Lower lobe of right lung (tissue), 2 donors: ENCODE measurements at places on chromosomes 7 and 10. TPM values are rescaled to one million over a fixed set of nuclear protein-coding genes. Genes with fewer than 3 reads are reported as not detected.
A peak's percentile ranks its signal among the peaks of the same experiment; 100 is the strongest.

DNA sequence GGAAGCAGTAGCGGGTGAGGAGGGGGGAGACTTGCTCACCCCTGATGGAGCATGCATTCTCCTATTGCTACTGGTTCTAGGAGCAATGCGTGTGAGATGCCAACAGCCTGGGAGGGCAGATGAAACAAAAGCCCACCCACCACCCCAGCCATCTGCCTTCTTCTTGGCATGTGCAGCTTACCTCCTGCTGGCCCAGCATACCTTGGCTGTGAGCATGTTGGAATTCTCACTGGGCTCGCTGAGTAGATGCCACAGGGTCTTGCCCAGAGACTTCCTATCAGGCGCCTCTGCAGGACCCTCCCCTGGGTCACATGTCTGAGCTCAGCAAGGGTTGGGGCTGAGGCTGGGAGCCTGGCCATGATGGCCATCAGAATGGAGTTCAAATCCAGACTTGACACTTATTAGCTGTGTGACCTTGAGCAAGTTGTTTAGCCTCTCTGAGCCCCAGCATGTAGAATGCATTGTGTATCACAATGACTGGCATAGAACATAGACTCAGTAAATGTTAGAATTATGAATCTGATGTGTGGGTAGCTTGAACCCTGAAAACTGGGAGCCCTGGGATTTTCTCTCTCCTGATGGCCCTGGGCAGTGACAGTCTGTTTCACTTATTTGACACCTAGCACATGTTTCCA is 38.2 kb downstream of the CDH23 start:
- no peaks in the 10 kb centered on the region for H3K36me3 ChIP-seq
- H3K4me3 ChIP-seq: no peak overlapping the region
- no peaks in the 10 kb centered on the region for H3K27me3 ChIP-seq
- H3K27ac ChIP-seq: no peak overlapping the region
- DNase-seq: no peak
- H3K4me1 ChIP-seq: peaks cover 15% of the 10 kb centered on the region

- DNase-seq: no peak
- H3K4me3 ChIP-seq: peak overlapping the region; percentile 45
- no peaks in the 10 kb centered on the region for H3K36me3 ChIP-seq
These were observed 476 bp upstream of the RET start for GRCh38 chr10:43076311-43076875.

- H3K27ac ChIP-seq: no peak overlapping the region
- H3K27me3 ChIP-seq: no peaks in the 10 kb centered on the region
- no peaks in the 10 kb centered on the region for H3K36me3 ChIP-seq
- no peak overlapping the region for H3K4me3 ChIP-seq
These were observed 216.8 kb upstream of the CCDC6 start for GRCh38 chr10:60123172-60123571.

SLC26A4 gene
- total RNA-seq: 1.0 TPM

DNA sequence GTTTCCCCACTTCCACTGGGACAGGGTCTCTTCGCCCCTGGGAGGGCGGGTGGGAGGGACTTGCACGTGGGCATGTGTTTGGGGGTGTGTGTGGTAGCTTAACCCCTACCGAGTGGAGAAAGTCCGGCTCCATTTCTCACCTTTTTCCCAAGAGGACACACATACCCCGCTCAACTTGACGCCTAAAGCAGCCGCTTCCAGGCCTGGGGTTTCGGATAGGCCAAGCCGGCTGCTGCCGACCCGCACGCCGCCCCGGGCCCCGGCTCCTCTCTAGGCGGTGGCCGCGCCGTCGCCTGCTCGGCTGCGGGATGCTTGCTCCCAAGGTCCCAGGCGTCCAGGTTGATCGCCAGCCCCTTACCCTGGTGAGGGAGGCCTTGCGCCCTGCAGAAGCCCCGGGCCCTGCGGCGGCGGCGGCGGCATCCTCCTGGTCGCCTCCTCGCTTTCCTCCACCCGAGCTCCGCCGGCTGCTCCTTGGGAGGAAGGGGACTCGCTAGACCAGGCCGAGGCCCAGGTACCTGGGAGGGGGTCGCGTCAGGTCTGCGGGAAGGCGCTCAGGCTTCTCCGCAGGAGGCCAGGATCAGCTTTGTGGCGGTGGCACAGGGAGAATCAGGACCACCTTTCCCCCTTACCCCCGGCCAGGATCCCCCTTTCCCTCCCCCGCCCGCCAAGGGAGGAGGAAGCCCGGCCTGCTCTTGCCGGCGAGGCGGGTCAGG is 3.2 kb upstream of the GATA3 start:
- no peak for DNase-seq
- H3K4me3 ChIP-seq: peak overlapping the region; percentile 49
- H3K36me3 ChIP-seq: no peaks in the 10 kb centered on the region
- H3K4me1 ChIP-seq: peaks cover 61% of the 10 kb centered on the region
- no peak overlapping the region for H3K27ac ChIP-seq
- H3K27me3 ChIP-seq: peaks cover 100% of the 10 kb centered on the region

DNA sequence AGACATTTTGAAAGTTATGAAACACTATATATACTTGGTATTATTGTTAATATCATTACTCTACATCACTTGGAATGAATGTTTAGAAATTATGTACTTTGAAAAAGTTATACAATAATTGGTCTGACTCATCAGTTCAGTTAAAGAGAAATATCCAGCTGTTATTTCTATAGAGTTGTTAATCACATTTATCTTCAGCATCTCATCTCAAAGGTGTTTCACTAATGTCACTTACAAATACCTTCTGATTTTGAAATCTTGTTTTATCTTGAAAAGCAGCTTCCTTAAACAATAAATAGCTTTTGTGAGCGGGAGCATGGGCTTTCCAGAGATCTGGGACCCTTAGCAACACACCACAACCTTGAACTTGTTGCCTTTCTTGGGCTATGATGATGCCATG is 205.2 kb downstream of the PCLO start:
- H3K27me3 ChIP-seq: no peaks in the 10 kb centered on the region
- no peaks in the 10 kb centered on the region for H3K4me1 ChIP-seq
- no peak overlapping the region for H3K27ac ChIP-seq
- H3K36me3 ChIP-seq: no peaks in the 10 kb centered on the region

- H3K36me3 ChIP-seq: no peaks in the 10 kb centered on the region
- no peak overlapping the region for H3K4me3 ChIP-seq
- DNase-seq: no peak
- no peak overlapping the region for H3K27ac ChIP-seq
These were observed 18.6 kb downstream of the LRMDA start for GRCh38 chr10:75450075-75450445.

DNA sequence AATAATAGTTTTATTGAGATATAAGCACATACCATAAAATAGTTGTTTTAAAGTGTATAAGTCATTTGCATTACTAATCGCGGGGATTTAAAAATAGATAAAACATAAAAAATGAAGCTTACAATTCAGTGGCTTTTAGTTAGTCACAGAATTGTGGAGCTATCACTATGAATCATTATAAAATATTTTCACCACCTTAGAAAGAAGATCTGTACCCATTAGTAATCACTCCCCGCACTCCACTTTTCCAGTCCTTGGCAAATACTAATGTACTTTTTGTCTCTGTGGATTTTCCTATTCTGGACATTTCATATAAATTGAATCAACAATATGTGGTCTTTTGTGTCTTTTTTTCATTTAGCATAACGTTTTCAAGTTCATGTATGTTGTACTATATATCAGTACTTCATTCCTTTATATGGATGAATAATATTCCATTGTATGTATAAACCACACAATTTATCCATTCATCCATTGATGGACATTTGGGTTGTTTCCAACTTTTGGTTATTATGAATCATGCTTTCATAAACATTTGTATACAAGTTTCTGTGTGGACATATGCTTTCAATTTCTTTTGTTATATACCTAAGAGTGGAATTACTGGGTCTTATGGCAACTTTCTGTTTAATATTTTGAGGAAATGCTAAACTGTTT is 162.5 kb downstream of the MAGI2 start:
- no peak overlapping the region for H3K4me3 ChIP-seq
- DNase-seq: no peak
- no peak overlapping the region for H3K27ac ChIP-seq
- H3K4me1 ChIP-seq: no peaks in the 10 kb centered on the region
- no peaks in the 10 kb centered on the region for H3K36me3 ChIP-seq

DNA sequence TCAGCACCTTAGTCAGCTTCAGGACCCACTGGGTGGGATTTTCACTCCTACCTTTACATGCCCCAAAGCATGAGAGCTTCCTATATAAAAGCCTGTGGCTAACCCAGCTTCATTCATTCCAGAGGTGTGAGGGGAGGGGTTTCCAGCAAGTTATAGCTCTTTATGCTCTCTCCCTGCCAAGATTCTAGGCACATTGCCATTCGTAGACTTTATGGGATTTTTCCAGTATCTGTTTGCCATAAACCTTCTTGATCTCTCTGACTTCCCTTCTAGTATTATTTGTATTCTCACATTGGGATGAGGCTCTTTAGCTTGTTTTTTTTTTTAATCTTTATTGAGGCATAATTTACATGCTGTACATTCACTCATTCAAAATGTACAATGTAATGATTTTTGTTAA is 67.5 kb downstream of the POU6F2 start:
- H3K27ac ChIP-seq: no peak overlapping the region
- no peaks in the 10 kb centered on the region for H3K36me3 ChIP-seq
- H3K4me1 ChIP-seq: no peaks in the 10 kb centered on the region
- no peak overlapping the region for H3K4me3 ChIP-seq
- no peaks in the 10 kb centered on the region for H3K27me3 ChIP-seq
